NCI-H187 treated with DMSO at 0.1 percent for 48 hours (cell line): ENCODE measurements at places on chromosomes 7 and 10.

DNA sequence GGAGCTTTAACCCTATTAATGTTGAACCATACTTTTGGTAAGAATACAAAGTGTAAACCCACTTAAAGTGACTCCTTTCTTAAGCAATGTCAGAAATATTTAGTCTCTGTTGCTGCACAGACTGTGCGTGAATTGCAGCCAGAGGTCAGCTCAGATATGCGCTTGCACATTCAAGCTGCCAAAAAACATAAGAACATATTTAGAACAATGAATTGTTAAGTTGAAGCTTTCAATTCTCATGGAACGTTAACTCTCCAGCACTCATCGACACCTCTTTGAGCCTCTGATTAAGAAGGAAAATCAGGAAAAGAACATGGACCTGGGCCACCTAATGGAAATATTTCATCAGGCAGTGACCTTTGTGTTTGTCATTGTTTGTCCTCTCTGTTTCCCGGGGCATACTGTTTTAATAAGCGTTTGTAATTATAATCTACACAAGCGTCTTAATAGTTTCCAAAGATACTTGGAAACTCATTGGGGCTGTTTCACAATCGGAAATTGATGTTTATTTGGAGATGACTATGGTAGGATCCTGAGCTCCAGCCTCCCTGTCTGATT is 193.0 kb upstream of the CELF2 start:
- DNase-seq, result no peak

DNA sequence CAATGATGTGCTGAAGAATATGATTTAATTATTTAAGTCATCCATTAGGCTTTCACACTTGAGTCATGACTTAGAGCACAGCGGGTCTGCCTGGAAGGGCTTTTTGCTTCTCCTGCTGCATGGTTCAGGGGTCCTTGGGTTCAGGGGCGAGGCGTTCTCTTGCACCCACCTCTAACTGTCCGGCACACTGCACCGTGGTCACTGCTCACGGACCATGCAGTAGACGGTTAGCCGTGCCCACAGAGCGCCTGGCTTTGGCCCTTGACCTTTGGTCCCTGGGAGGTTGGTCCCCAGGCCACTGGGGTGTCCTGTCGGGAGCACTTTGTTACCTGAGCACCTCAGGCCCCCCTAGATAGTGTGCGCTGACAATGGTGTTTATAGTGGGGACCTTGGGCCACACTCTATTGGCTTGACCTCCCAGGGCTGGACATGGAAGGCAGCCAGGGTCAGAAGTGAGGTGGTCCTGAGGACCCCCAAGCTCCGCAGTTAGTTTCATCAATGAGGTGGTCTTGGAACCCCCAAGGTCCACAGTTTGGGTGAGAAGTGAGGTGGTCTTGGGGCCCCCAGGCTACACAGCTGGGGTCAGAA is 110.6 kb downstream of the ACTR3B start:
- DNase-seq, result no peak

DNA sequence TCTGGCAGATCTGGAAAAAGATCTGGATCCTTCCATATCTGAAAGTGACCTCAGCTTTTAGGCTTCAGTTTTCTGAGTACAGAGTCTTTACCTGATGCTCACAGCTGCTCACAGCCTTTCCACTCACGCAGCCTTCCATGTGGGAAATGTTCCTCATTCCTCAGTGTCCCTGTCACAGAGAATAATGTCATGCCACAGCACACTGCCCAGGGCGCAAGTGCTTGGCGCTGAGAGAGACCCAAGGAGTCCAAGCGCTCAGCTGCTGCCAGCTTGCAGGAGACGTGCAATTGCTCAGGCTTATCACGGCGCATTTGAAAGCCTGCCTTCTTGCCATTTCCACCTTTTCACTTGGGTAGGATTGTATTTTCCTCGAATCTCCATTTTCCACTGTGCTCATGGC is 271.9 kb upstream of the MKI67 start:
- DNase-seq, result no peak

- DNase-seq, result no peak
Observed at GRCh38 chr10:72257051-72257892, 16.5 kb upstream of the DDIT4 start.

DNA sequence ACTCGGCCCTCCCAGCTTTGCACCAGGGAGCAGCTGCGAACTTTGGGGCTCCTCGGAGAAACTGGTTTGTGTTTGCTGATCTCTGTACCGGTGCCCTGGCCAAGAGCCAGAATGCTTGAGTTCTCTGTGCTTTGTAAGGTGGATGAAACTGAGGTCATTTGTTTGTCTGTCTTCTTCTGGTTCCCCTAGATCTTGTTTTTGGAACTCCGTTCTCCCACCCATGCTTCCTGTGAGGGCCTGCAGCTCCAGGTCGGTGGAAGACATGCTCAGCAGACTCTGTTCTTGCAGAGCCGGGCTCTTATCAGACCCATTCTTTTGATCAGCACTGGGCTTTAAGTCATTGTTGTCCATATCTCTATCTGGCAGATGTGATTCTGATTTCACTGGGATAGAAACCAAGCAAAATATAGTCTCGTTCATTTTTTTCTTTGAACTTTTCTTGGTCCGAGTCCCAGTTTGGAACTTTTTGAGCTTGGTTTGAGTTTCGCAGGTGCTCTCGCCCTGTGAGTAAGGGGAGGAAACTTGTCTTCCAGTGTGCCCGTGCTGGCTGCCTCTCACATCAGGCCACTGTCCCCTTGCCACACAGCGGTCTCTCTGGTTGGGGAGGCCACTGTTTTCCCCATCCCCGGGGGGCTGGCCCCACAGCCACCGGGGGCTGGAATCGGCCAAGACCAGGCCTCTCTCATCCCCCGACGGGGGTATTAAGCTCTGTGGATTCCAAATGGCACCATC is 31.2 kb downstream of the JCAD start:
- DNase-seq, result no peak

GRCh38 chr7:113076703-113077102 is 9.9 kb downstream of the GPR85 start:
- no peak for DNase-seq
